H54 (cell line): ENCODE measurements at places on chromosomes 5 and 9.

GRCh38 chr9:93815135-93815534, 140.0 kb downstream of the BARX1 start:
- peak; percentile 3 for DNase-seq

GRCh38 chr5:96177303-96177869, 215.7 kb upstream of the ELL2 start:
- no peak for DNase-seq

DNA sequence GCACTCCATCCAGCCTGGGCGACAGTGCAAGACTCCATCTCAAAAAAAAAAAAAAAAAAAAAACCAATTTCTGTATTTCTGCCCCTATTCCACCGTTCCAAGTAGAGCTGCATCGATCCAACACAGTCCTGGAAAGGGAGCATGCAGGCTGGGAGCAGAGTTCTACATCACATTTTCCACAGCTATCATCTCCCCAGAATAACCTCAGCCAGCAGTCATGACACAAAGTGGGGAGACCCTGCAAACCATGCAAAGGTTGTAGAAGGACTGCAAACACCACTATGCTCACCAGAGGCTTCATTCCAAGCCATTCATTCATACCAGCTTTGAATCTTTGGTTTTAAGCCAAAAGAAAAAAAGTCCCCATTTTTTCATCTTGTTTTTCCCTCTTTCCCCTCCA, 20.8 kb upstream of the ZNF354A start:
- DNase-seq: no peak

- DNase-seq: no peak
Measured at GRCh38 chr5:15079566-15079965, 208.0 kb upstream of the ANKH start.

DNA sequence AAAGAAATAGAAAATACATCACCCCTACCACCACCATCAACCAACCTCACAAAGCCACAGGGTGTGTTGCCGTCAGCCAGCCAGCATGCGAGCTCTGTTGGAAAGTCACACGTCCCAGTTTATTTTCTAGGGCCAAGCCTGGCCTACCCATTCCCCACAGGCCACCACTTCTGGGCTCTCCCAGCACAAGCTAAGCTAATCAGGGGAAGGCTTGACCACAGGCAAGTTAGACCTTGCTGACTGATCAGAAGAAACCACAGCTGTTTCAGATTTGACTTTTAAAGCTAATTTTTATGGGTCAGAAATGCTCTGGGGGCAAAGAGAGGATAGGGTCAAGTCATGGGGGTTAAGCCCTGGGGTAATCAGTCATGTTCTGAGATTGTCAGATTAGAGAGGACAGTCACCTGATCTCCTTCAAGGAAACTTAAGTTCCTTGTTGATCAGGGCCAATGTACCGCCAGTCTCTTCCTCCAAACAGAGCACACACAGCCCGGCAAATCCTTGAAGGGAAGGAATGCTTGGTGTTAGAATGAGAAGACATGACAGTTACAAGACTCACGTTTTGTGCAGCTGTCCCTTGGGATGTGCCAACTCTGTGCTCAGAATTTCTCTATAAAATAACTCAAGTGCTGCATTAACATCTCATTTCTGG, 7.6 kb downstream of the SHB start:
- DNase-seq: no peak

GRCh38 chr5:178289438-178289837, 56.8 kb upstream of the PHYKPL start:
- DNase-seq: no peak
